ENCODE measurements at places on chromosomes 12 and 14. TPM values are rescaled to one million over a fixed set of nuclear protein-coding genes. Genes with fewer than 3 reads are reported as not detected.

The KIF5A gene
- total RNA-seq = 0.89 TPM

The SLC4A8 gene
- 0.77 TPM for total RNA-seq

The ADAM20 gene
- 5.8 TPM for total RNA-seq

The DLK1 gene
- total RNA-seq = not detected

The GLS2 gene
- total RNA-seq = 1.3 TPM

The IFNG-AS1 gene
- total RNA-seq = not detected

The WNT5B gene
- total RNA-seq = 76.5 TPM

The ZDHHC22 gene
- 0.12 TPM for total RNA-seq

The ZCRB1 gene
- total RNA-seq = 79.7 TPM

The ALG10B gene
- 3.4 TPM for total RNA-seq

The SLC22A17 gene
- total RNA-seq = 22.7 TPM

The PZP gene
- 0.16 TPM for total RNA-seq

The ESR2 gene
- 2.5 TPM for total RNA-seq

GRCh38 chr14:94685166-94685581 is 73.0 kb downstream of the SERPINA3 start:
- no peak for ATAC-seq

DNA sequence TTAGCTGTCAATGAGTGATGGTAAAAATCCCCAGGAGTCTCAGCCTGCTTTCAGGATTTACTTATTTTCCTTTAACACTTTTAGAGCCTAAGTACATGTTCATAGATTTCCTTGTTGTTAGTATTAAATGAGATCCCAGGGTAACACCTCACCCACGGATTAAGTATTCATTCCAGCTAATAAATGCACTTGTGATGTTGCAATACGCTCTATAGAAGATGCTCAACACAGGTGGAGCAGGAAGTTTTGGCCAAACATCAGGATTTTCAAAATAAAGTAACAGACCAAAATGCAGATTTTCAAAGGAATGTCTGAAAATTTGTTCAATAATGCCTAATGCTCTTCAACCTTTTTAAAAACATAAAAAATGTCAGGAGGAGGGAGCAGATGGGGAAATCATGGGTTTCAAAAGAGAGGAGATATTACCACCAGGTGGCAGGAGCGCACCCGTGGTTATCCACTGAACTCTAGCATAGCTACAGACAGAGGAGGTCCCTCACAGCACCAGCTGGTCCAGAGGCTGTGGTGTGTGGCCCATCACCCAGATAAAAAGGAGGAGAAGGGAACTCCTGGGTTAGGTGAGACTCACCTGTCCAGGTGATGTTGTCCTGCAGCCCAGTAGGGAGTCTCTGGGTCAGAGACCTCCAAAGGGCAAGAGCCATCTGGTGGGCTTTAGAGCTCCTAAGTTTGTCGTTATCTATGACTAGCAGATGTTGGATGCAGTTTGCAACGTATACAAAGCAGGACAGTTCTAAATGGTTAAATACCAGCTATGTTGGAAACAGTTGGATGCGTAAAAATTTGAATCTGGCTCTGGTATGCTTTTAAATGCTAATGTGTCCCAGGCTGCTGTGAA is 1158.4 kb upstream of the TMEM132C start:
- ATAC-seq = peak; percentile 72

DNA sequence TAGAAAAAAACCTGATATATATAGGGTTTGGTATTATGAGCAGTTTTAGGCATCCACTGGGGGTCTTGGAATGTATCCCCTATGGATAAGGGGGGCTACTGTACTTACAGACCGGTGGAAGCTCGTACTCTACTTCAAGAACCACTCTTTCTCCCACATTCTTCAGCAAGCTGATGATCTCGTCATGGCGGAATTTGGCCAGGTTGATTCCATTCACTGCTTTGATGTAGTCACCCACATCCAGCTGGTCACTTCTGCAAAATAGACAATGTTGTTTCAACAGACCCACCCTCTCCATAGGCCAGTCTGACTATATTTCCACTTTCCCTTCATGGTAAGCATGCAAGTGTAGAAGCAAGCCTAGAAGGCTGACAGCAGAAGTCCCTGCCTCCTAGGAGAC is 139.9 kb downstream of the GRIP1 start:
- no peak for ATAC-seq

DNA sequence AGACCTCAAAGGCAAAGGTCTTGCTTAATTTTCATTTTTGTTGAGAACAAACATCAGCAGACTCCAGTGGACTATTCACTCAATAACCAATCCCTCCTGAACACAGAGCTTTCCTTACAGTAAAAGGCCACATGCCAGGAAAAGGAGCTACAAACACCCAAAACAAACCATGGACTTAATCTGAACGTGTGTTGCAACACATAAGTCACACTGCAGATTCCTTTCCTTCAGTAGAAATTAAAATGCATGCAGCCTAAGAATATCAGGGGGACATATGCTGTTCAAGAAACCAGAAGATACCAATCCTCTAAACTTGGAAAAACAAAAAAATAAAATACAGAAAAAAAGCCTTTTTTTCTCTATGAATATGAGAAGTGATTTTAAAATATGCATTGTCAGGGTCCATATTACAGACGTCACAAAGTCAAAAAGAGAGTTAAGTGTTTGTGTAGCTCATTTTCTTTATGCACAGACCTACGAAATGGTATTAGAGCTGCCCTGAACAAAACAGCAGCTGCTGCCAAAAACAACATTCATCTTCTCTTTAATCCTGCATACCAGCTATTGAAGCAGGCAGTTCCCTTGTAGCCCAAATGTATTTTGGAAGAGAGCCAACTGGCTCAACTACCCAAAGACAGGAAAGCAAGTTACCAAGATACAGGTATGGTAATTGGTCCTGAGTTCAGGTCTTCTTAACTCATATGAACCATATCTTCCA is 26.2 kb downstream of the KITLG start:
- peak; percentile 73 for ATAC-seq

GRCh38 chr12:126588586-126589249 is 1523.5 kb downstream of the AACS start:
- no peak for ATAC-seq

DNA sequence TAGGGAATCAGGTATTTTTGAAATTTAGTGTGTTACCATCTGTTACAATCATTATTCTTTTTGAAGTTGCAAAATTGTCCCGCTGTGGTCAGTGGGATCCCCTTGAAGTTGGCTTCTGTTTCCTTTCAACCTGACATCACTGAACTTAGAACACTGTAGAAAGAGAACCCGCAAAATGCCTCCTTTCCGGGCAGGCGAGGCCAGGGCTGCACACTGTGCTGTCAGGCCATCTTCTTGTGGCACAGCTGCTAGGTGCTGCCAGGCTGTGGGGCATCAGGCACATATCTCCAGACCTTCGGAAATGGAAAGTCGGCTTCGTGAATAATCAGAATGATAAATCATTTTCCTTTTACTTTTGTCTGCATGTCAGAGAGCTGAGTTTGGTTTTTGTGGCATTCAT is 103.5 kb downstream of the GLT1D1 start:
- ATAC-seq = no peak

DNA sequence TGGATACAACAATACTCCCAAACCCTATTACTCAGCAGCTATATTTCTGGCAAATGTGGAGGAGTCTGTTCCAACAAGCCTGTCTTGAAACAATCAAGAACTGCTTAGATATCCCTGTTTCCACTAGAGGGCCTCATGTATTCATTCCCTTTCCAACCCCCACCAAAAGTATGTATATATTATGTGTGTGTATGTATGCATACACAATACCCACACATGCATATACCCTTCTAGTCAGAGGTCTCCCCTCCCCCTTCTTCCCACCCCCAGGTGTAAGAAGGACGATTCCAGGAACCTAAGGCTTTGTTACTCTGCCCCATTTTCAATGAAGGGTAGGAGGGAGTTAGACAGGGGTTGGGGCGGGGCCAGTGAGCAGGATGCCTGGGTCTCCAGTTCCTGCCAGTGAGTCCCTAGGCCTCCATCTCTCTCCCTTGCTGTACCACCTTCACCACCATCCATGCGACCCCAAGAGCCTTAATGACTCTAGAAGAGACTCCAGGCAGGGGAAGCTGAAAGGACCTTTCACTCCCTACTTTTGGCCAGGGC is at the start of gene DGKA:
TSS of gene DGKA (plus strand) at position 392 of the 546 bp plus-strand sequence. CDS start 5,342 bp downstream, outside the sequence.
- no peak for ATAC-seq

- ATAC-seq = no peak
These were observed 104.3 kb upstream of the FKBP4 start for GRCh38 chr12:2690348-2691005.

DNA sequence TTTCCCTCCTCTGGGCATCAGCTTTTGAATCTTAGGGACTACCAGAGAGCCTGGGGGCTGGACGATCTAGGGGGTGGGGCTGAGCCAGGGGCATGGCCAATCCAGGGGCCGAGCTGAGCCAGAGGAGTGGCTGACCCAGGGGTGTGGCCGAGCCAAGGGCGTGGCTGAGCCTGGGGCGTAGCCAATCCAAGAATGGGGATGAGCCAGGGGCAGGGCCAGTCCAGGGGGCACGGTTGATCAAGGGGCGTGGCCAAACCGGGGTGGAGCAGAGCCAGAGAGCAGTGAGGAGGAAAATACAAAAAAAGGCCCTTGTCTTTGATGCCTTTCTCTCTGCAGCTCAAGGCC is 219.3 kb upstream of the NOS1 start:
- ATAC-seq = peak; percentile 72

- ATAC-seq = no peak
These were observed 33.1 kb upstream of the G2E3 start for GRCh38 chr14:30525833-30526232.

GRCh38 chr14:100692859-100693558 is 33.7 kb upstream of the DLK1 start:
- no peak for ATAC-seq

- no peak for ATAC-seq
These were observed 151.1 kb downstream of the CALM1 start for GRCh38 chr14:90547968-90548367.

- peak; percentile 32 for ATAC-seq
These were observed at the start of gene LTBP2 for GRCh38 chr14:74611650-74612349. Gene LTBP2 (minus strand): TSS chr14:74612237. CDS start chr14:74611944, 293 bp downstream.

DNA sequence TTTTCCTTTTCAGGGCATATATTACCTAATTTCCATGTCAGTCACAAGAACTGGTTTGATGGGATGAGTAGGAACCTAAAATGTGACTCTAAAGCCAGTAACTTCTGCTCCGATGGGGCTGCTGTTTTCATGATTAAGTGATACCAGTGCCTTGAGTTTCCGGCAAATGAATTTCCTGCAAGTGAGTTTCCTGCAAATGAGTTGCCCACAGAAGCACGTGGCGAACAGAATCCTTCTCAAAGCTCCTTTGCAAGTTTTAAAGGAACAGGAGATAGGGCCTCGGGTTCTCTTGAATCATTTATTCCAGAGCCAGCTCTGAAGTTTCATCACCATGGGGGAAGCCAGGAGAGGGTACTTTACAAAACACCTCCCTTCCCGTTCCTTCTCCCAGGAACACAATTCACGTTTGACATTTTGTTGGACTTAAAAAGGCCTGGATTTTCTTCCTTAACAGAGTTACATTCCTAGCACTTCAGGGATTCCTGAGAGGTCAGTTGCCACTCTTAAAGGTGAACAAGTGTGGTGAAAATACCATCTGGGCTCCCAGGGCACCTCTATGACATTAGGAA is 2.2 kb upstream of the PPTC7 start:
- peak; percentile 20 for ATAC-seq

DNA sequence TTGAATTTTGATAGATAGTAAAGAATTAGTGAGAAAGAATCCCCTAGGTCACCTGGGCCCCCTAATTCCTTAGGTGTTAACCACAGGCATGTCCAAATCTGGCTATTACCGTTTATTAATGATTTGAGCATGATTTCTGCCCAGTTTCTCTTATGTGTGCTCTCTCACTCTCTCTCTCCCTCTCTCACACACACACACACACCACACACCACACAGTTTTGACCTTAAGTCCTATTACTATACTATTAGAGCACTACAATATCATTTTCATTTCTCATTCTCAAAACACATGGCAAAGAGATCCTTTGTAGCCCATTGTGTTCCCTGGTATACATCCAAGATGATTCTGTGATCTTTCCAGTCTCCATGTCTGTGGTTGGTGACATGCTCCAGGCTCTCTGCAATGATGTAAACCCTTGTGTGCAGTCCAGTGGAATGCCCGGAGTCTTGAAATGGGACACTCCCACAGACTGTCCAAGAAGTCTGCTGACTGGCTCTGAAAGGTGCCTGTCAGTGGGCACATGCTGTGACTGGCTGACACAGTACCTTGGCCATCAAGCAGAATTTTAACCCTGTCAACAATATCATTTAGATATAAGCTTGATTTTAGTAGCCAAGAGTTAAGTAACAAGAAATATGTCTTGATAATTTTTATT is 96.2 kb downstream of the FIGNL2 start:
- peak; percentile 76 for ATAC-seq

DNA sequence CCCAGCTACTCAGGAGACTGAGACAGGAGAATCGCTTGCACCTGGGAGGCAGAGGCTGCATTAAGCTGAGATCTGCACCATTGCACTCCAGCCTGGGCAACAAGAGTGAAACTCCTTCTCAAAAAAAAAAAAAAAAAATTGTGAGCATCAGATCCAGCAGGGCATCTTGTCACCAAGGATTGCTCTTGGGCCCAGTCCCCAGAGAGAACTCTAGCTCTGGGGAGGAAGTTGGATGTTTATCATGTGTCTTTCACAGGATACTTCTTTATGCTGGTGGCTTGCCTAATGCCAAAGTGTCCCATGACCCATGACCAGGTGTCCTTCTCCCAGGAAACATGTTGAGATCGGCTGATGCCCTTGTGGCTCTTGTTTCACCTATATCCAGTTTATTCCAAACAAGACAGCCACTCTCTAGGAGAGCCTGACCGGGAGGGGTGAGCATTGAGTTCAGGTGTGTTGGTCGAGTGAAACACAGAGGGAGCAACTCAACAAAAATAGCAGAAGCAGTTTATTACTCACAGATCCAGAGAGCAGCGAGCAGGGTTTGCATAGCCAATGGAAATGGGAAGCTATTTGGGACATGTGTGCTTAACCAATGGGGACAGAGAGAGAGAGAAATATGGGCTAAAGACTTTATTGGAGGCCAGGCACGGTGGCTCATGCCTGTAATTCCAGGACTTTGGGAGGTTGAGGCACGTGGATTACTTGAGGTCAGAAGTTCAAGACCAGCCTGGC is 6.6 kb upstream of the TCHP start:
- no peak for ATAC-seq

DNA sequence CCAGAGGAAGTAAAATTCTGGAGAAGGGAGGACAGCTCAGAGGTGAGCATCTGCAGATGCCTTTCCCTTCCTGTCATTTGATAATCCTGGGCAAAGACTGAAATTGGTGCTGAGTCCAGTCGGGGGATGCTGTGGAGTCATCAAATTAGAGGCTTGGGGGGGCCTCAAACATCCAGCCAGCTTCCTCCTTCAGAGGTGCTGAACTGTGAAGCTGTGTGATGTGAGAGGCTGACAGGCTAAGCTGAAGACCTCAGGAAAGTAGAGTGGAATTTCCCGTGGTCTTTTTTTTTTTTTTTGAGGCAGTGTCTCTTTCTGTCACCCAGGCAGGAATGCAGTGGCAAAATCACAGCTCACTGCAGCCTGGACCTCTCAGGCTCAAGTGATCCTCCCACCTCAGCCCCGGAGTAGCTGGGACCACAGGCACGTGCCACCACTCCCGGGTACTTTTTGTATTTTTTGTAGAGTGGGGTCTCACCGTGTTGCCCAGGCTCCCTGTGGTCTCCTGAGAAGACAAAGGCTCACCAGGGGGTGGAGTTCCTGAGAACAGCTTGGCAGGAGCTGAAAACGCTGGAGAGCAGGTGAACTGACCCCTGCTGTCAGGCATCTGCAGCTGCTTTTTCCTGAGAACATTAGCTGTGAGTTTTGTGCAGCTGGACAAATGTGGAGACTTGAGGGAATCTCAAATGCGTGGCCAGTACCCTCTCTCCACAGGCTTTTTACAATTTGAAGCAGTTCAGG is 6.1 kb upstream of the TCL1B start:
- ATAC-seq = no peak

- no peak for ATAC-seq
These were observed 161.1 kb downstream of the PIWIL1 start for GRCh38 chr12:130498589-130499385.

GRCh38 chr12:120741476-120742421 is 16.1 kb downstream of the ACADS start:
- ATAC-seq = peak; percentile 32
